Left ventricle myocardium superior (tissue), 1 donor: ENCODE measurements at places on chromosomes 1 and 21.
A peak's percentile ranks its signal among the peaks of the same experiment; 100 is the strongest.

DNA sequence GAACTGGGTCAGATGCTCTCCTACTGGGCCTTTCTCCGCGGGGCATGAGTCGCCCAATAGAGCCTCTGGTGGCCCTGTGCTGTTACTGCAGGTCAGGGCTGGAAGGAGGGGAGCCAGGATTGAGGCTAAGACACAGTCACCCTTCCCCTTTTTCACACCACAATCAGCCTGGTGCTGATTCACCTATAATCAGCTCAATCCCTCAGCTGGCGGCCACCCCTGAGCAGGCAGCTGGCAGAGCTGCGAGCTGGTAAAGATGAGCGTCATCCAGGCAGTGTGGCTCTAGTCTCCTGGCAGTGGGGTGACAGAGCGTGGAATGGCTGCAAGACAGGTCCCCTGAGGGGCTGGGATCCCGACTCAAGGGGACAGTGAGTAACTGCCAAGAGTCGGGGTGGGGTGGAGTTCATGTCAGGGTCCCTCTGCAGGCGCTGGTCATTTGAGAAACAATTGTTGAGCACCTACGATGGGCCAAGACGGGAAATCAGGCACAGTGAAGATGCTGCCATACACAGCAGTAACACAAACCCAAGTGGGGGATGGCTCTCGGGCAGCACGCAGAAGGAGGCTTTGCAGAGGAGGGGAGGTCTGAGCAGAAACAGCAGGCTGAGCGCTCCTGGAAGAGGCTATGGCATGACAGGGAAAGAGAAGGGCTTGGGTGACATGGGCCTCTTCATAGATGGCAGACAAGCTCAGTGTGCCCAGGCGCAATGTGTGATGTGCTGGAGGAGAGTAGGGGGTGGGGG, 21.8 kb downstream of the ATF3 start:
- DNase-seq: peak; percentile 69

DNA sequence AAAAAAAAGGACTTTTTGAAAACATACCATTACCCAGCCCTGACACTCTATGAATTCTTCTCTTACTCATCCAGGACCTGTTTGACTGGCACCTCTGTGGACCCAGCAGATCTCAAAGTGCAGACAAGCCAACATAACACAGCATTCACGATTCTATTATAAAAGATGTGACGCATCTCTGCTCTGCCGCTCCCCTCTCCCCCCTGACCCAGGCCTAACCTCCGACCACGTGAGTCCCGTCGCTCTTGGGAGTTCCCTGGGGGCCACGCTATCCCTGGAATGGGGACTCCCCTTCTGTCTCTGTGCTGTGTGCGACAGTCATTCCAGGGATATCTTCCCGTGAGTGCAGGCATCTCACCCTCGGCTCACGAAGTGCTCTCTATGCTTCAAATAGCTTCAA, 21.1 kb downstream of the LRRC38 start:
- no peak for DNase-seq

- no peak for DNase-seq
Observed at GRCh38 chr1:234712891-234713305, 102.9 kb upstream of the IRF2BP2 start.

DNA sequence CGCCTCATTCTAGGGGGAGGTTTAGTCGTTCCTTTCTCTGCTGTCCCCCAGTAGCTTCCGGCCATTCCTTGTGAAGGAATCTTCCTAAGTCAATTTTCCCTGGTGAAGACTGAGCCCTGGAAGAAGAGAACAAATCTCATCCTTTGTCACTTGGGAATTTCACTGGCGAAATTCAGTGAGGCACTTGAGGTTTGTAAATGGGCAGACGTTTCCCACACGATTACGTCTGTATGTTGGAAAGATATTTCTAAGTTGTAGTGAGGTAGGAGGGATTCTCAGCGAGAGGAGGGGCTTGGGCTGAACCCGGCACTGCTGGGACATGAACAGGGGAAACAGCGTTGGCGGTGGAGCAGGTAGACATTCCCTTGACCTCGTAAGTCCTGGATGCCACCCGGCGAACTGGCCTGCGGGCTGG, 47.2 kb downstream of the GALNT2 start:
- no peak for DNase-seq

DNA sequence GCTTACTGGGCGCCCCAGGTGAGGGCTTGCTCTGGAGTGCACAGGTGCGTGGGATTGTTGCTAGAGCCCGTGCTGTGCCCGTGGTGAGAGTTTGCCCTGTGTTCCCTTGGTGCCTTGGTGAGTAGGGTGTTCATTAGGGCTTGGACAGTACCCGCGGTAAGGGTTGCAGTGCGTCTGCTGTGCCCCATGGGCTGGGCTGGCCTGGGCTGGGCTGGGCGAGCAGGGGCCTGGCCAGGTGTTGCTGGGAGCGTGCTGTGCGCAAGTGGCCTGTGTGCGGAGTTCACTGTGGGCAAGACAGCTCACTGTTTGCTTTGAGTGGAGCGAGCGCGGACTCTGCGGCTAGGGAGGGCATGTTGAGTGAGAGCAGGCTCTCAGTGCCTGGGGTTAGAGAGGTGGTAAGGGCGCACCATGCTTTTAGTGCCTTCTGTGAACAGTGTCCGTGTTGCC, 725 bp downstream of the CR1L start:
- DNase-seq: no peak

DNA sequence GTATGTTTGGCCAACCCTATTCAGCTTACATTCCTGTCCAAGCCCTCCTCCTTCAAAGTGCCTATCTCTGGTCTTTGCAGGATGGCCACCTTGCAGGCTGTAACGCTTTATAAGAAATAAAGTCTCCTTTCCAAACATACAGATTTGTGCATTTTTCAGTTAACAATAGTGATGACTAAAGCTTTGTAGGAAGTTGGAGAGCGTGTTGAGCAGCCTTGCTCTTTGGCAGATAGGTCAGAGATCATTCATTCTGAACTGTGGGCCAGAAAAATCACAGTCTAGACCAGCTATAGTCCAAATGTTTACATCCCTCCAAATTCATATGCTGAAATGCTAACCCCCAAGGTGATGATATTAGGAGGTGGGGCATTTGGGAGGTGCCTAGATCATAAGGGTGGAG, 34.0 kb upstream of the FAM89A start:
- no peak for DNase-seq

- DNase-seq: peak; percentile 12
Observed at GRCh38 chr1:30777904-30778153, 20.3 kb upstream of the LAPTM5 start.
